ENCODE measurements at places on chromosomes 2 and 18. TPM values are rescaled to one million over a fixed set of nuclear protein-coding genes. Genes with fewer than 3 reads are reported as not detected.

SSB gene
- 38.0 TPM for total RNA-seq

IL1B gene
- total RNA-seq: not detected

GRCh38 chr18:49185623-49186022 lies 234.9 kb upstream of the SMAD7 start:
- DNase-seq: no peak

GRCh38 chr2:179274749-179275148 lies 10.1 kb upstream of the SESTD1 start:
- no peak for DNase-seq

GRCh38 chr2:142722086-142722485 lies 155.4 kb upstream of the KYNU start:
- DNase-seq: no peak

- peak; percentile 77 for DNase-seq
Observed at GRCh38 chr2:43874776-43875451, 36.1 kb downstream of the ABCG8 start.

DNA sequence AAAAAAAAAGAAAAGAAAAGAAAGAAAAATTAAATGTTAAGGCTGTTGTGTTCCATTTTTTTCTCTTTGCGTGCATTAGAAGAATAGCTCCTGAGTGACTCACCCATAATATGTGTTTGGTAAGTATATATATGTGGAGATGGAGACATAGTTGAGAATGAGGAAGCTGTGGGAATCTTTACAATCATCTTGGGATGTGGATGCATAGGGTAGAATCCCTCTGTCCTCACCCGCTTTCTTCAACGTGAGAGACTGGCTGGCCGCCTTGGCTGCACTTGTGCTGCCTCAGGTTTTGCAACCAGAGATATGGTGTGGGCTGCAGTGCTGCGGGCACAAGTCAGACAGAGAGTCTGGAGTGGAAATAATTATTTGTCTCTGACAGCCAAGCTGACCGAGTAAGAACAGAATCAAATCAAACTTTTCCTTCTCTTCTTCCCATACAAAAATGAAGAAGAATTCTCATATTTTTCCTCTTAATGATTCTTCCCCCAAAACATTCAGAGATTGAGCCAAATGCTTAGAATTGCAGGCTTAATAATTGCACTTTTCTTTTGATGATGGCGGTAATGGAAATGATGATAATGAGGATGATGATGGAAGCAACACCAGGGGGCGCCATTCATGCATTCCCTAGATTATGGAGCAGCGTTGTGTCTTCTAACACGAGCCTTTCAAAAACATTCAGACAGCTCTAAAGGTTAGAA lies 48.5 kb downstream of the SERPINB7 start:
- no peak for DNase-seq

DNA sequence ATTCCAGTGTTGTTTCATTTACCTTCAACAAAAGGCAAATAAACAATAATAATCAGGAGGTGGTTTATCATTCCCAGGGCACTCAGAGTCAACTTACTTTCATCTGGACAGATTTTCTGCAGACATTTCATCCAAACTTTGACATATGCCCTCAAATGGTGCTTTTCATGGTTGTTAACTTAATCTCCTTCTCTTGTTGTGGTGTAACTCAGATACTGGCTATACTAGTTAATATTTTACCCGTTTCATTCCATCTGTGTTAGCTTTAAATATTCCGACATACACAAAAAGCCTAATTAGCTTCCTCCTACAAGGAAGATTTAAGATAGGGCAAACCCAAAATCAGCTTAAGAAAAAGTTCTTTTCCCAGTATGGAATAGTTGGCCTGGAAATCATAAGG lies 44.4 kb upstream of the RPE start:
- no peak for DNase-seq

DNA sequence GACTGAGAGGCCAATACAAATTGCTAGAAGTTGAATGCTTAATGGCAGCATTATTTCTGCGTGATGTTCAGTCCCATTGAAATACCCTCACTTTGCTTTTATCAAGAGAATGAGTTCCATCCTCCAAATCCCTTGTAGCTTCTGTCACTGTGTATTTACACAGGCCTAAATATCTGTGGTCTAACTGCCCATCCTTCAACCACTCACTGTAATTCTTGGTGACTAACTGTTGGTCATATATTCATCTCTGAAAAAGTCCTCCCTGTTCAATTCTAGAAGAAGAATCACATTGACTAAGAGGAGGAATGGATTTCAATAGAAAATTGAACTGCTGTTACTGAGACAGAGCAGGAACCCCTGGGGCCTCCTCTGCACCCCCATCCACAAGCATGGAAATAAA lies 74.2 kb upstream of the L3MBTL4 start:
- no peak for DNase-seq

DNA sequence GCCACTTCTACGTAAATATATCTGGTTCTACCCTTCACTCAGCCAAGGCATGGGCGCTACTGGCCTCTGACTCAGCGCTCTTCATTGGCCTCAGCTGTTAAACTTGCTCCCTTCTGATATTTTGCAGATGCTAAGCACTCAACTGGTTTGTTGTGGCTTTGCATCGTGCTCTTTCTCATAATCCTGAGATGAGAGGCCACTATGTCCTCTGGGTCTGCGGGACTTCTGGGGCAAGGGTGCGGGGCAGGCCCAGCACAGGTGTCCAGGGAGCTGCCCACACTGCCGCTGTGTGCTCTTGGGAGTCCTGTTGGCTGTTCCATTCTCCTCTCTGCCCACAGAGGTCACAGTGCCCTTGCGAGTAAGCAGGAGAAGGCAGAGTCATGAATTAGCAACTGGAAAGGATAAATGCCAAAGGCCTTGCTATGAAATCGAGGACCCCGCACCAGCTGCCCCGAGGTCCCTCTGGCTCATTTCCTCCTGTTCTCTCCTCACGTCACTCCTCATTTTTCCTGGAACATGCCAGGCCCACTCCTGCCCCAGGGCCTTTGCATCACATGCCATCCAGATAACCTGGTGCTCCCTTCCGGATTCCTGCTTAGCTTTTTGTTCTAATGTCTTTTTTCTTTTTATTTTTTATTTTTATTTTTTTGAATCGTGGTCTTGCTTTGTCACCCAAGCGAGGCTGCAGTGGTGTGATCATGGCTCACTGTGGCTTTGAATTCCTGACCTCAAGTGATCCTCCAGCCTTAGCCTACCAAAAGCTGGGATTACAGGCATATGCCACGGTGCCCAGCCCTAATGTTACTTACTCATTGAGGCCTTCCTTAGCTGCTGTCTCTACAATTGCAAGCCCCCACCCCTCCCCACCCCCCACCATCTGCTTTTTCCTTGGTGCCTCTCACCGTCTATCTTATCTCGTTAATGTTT lies 34.9 kb upstream of the MAT2A start:
- no peak for DNase-seq

DNA sequence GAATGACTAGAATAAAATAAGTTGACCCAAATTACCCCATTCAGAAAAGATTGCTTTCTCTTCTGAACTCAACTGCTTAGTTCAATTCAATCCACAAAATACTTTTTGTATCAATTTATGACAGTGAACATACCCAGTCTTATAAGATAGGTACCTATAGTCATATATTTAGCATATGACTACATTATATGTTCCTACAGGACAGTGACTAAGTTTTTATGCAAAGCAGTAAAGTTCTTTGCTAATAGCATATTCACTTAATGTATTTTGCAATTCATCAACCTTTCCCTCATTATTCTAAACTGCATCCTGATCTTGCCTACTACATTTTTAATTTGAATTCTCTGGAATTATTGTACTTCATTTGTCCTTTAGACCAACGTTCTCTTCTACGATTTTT lies 30.3 kb upstream of the C2orf15 start:
- no peak for DNase-seq

GRCh38 chr18:46336278-46337111 lies 232.3 kb downstream of the HAUS1 start:
- no peak for DNase-seq

DNA sequence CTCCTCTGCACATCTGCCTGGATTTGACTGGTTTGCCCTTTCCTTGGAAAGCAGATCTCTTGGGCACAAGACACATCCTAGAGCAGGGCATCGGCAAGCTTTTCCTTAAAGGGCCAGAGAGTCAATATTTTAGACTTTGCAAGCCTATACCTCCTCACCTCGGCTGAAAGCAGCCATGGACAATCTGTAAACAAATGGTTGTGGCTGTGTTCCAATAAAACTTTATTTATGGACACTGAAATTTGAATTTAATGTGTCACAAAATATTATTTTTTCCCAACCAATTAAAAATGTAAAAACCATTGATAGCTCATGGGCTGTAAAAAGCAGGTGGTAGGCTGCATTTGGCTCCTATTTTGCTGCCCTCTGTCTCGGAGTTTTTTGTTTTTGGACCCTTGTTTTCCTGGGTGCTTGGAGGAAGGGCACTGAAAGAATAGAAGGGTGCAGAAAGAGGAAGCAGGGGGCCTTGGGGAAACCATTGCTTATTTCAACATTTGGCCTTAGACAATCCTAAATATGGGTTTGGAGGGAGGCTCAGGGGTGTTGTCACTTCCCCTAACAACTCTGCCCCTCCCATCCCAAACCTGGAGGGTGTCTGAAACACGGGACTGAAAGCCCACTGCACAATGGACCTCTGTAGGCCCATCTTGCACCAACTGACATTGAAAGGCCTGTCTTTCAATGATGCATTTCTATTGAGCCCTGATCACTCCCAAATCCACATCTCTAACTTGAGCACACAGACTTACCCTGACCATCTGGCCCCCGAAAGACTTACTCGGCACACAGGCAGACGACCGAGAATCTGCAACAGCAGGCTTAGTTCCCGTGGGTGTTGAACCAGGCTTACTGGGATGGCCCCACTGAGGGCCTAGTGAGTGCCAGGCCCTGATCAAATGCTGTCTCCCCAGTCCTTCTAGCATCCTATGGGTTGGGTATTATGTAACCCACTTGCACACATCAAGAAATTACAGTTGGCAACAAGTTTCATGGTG lies 7.1 kb upstream of the ZFP36L2 start:
- no peak for DNase-seq
